H54 (cell line): ENCODE measurements at places on chromosomes 3 and 15.

GRCh38 chr15:87871258-87871681, 385.3 kb downstream of the NTRK3 start:
- no peak for DNase-seq

- DNase-seq = no peak
Measured at GRCh38 chr15:32952901-32953532, 235.2 kb downstream of the GREM1 start.

GRCh38 chr3:143795874-143796273, 52.4 kb downstream of the SLC9A9 start:
- DNase-seq = no peak

- DNase-seq = no peak
Measured at GRCh38 chr3:6142707-6143106, 718.2 kb upstream of the GRM7 start.
